ENCODE measurements at places on chromosomes 16 and 17.

- DNase-seq = no peak
These were observed 51.9 kb downstream of the MEOX1 start for GRCh38 chr17:43609613-43610385.

DNA sequence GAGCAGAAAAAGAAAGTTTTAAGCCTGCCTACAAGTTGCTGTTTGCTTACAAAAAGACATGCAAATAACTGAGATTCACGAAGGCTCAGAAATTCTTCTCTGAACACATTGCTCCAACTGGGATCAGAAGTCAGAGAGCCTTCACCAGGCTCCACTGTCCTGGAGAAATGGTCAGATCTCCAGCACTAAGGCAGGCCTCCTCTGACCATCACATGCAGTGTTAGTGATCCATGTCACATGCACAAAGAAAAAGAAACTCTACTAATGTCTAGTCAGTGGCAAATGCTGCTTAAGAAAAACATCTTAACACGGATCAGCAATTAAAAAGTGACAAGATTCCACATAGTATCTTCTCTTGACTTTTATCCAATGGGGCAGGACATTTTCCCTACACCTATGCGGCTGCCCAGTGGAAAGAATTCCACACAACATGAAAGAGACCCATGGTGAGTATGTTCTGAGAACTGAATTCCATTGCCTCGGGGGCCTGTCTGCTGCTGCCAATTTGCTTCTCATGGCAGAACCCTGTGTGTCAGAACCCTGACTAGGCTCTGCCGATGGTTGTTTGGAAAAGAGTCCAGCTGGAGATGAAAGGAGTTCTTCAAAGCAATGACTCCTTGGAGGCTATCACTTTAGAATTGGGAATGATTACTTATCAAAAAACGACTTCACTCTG is 96.6 kb downstream of the HIC1 start:
- DNase-seq = no peak

GRCh38 chr17:6796887-6797490 is 21.0 kb downstream of the FBXO39 start:
- DNase-seq = no peak

DNA sequence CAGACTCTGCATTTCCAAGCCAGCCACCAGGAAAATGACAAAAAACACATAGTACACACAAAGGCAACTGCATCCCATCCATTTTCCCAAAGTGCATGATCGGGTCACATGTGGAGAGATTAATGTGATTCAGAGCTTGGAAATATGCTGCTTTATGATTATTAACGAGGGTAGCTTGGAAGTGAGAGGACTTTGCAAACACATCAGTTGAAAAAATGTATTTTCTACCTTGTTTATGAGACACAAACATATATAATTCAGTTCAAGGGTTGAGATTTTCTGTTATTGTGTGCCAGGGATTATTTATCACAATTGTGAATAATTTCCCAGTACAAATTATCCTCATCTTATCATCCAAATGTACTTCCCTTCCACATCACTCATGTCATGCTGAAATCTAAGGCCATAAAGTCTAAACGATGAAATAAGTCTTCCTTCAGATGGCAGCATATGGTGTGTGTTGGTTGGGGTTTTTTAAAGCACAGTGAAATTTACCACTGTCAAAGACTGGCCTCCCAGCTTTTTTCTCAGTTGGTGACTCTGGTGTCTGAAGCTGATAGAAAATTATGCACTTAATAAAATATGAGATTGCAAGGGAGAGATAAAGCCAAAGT is 104.7 kb upstream of the ADAMTS18 start:
- DNase-seq = no peak

DNA sequence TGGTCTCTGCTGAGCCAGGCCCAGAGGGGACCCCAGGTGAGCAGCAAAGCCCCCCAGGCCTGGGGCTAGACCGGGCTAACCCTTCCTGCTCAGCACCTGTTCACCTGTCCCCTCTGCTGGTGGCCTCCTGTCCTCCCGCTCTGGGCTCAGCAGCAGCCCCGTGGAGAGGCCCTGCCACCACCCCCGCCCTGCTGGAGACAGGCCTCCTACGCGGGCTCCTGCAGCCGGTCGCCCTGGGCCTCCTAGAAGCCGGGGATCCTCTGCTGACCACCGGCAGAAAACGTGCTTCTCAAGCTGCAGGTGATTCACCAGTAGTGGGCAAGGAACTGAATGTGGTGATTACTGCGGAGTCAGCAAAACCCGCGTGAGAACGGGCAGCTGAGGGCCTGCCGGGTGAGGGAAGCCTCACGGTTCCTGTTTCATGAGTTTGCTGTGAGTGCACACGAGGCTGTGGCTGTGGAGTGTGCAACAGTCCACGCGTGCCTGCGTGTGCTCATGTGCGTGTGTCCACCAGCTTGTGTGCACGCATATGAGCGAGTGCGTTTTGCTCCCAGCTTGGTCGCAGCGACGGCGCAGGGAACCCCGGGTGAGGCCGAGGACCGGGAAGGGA is 792 bp downstream of the SECTM1 start:
- no peak for DNase-seq

GRCh38 chr16:51355195-51355594 is 204.1 kb upstream of the SALL1 start:
- DNase-seq = no peak

GRCh38 chr16:29820271-29820701 is at the start of gene MVP:
MVP (plus strand) TSS chr16:29820462; CDS start chr16:29830550, 10,088 bp downstream.
- peak; percentile 26 for DNase-seq

DNA sequence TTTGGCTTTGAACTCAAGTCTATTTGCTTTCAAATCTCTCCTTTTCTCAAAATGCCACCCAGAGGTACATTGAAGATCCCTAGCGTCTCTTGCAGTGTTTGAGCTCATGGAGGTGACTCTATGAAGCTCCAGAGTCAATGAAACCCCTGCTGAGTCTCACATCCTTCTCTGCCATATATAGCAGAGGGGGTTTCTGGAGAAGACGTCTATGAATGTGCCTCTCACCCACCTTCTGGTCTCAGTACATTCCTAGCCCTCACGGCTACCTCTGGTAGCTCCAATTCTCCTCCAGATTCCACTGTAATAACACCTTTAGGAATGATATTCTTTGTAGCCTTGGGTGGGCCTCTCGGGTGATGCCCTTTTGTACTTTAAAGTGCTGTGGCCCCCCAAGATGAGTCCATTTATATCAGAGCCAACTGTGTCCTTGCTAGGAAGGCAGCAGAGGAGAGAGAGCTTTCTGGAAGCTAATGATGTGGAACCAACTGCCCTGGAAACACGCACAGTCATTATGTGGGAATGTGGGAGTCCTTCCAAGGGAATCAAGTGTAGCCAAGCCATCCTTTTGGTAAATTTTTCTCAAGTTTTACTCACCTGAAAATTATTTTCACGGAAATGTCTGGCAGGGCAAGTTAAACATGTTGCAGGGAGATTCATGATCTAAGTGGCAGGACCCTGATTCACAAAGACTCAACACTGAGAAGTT is 123.4 kb downstream of the ASIC2 start:
- DNase-seq = no peak

- no peak for DNase-seq
These were observed 4.5 kb upstream of the MEIOB start for GRCh38 chr16:1876468-1876867.

GRCh38 chr17:37101306-37101705 is 152.6 kb downstream of the AATF start:
- no peak for DNase-seq

GRCh38 chr17:76075364-76076145 is 974 bp downstream of the GALR2 start:
- DNase-seq = no peak

DNA sequence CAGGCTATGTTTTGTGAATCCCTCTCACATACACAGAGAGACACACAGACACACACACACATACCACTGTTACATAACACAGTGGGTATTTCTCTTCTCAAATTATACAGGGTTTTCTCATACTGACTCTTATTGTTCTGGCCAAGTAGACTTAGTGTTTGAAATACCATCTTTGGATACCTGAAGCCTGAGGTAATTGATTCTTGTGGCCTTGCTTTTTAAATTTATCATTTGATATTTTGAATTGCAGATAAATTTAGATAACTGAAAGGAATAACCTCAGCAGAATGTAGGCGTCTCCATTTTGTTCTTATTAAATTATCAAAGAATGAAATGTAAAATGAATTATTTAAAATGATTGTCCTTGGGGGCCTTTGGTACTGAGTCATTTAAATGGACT is 223.8 kb downstream of the LGALS9B start:
- no peak for DNase-seq

GRCh38 chr17:76972046-76972641 is 103.9 kb downstream of the MGAT5B start:
- no peak for DNase-seq

GRCh38 chr17:79789943-79790804 is 6.7 kb downstream of the CBX8 start:
- no peak for DNase-seq

DNA sequence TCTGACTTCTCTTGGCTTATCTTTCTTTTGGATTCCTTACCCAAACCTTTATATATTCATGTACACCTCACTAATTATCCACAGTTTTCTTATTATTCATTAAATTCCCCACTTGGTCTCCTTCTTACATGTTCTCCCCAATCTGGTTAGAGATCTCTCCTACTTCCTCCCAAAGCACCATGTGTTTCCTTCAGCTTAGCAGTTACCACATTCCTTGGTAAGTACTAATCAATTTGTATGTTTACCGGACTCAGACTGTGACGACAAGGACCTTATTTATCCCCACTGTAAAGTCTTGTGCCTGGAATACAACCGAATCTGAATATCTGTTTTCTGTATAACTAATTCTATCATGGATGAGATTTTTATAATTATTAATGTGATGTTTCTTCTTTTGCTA is 389.5 kb downstream of the KCNJ2 start:
- DNase-seq = no peak

GRCh38 chr17:56064506-56064905 is 88.8 kb upstream of the ANKFN1 start:
- DNase-seq = no peak

GRCh38 chr17:48054238-48055185 is 6.4 kb downstream of the NFE2L1 start:
- DNase-seq = peak; percentile 46

DNA sequence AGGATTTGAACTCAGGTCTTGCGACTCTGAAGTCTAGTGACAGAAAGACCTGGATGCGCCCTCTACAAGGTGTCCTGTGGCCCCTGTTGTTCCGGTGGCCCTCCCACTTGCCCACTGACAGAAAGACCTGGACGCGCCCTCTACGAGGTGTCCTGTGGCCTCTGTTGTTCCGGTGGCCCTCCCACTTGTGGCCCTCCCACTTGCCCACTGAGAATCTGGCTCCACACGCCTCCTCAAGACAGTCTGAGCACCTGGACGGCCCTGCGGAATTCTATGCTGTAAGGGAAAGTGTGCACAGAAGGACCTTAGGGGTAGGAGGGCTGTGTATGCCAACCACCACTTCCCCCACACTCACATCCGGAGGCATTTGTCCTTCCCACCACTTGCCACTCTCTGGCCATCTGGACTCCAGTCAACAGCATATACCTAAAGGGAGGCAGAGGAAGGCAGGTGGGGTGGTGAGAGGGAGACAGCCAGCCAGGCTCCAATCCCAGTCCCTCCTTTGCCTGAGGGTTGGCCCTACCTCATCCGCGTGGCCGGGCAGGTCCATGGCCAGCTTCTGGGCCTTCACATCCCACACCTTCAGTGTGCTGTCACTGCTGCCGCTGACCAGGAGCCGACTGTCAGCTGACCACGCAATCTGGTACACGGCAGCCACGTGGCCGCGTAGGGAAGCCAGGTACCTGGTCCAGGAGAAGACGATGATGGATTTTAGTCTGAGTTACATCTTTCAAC is 9.1 kb downstream of the NLE1 start:
- no peak for DNase-seq

DNA sequence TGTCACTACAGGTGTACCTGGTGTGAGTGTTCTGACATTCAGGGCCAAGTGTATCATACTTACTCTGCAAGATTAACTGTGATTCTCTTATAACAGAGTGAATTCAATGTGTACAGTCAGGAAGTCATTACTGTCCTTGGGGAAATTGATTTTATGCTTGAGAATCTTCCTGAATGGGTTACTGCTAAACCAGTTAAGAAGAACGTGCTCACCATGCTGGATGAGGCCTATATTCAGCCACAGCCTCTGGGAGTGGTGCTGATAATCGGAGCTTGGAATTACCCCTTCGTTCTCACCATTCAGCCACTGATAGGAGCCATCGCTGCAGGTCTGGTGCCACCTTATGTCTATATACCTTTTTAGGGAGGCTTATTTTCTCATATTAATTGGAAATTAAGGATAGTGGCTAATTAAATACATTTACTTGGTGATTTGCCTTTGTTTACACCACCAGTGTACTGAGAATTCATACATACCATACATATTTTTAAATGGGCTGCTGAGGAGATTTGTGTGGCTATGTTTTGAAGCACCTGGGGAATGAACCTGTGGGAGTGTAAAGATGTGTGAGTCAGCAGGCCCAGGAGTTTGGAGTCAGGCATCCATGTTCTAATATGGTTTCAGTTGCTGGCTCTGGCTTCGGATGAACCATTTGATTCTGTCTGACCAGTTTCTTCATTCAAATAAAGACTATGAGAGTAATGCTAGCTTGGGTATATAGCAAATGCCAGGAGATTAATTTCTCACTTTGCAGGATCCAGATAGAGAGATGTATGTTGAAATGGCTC is 3.1 kb downstream of the ALDH3A2 start:
- DNase-seq = no peak

GRCh38 chr16:658679-659571 is 9.0 kb upstream of the RHOT2 start:
- DNase-seq = no peak

DNA sequence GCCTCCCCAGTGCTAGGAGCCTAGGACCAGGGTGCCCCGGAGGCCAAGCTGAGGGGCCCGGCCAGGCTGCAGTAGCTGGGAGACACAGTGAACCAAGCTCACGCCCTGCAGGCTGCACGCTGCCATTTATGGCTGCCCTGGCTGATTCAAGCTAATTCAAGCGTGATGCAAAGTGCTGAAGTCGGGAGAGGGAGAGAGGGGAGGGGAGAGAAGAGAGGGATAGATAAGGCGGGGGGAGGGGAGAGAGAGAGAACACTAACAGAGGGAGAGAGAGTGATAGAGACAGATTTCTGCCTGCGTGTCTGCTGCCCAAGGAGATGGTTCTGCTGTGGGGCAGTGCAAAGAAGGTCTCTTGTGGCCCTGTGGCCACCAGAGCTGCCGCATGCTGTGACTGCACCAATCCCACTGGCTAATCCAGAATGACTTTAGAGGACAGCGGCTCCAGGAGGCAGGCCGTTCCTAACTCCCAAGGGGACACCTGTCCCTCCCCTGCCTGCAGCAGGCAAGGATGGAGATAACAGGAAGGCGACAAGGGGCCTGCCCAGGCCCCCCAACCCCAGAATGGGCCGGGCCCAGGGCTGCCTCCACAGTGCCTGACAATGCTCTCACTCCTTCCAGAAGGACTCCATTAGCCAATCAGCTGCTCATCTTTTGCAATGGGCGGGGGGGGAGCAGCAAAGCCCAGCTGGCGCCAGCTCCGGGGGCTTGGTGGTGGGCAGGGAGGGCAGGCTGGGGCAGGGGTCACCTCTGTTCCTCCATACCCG is 12.9 kb downstream of the MXRA7 start:
- no peak for DNase-seq

DNA sequence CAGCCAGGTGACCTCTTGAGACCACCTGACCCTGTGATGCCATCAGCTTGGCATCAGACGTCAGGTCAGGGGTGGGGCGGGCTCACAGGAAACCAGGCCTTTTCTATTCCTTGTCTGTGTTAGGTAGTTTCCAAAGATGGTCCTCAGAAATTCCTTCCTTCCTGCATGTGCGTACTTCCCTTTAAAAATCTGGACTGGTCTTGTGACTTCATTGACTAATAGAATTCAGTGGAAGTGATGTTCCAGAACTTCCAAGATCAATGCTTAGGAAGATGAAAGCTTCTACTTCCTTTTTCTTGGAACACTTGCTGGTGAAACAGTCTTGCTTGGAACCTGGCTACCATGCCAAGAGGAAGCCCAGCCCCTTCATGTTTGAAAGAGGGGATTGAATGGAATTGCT is 10.0 kb upstream of the N4BP1 start:
- no peak for DNase-seq

- DNase-seq = no peak
These were observed 14.4 kb downstream of the TTC19 start for GRCh38 chr17:16013943-16014407.

Measured in DMS153 (cell line).